ENCODE measurements at places on chromosomes 7 and 10.

- DNase-seq, result peak; percentile 76
Measured at GRCh38 chr10:98467506-98468318, 21.0 kb upstream of the HPS1 start.

DNA sequence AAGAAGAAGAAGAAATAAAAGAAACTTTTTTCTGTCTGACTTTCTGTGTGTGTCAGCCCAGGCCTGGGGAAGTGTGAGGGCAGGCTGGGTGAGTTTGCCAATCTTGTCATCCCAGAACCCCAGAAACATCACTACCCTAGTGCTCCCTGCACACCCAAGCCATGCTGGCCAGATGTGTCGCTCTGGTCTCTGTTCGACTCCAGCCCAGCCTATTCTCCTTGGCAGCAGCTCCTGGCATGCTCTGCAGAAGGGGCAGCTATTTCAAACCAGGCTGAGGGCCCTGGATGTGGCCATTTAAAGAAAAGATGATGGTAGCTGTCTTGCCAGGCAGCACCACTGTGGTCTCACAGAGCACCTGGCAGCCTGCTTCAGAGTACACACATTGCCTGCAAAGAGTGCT lies 334.1 kb downstream of the RPS24 start:
- peak; percentile 33 for DNase-seq

DNA sequence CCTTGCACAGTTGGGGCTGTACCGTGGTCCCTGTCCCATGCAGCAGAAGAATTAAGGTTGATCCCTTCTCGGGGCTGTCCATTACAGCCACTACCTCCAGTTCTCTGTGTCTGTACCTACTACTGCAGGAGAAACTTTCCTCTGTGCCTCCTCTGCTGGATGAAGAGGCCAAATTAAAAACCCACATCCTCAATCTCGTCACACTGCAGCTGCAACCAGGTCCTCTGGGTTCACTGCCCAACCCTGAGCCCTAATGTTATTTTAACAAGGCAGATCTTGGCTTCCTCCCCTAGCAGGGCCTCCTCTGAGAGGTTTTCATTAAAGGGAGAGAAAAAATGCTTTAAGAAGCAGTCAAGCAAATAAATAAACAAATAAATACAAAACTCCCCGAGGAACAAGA lies 66.6 kb downstream of the PLXNA4 start:
- DNase-seq, result no peak

GRCh38 chr7:34133356-34133982 lies 228.1 kb downstream of the BMPER start:
- peak; percentile 23 for DNase-seq

GRCh38 chr7:46004965-46005364 lies 83.9 kb upstream of the IGFBP3 start:
- no peak for DNase-seq

- no peak for DNase-seq
Measured at GRCh38 chr10:63712717-63713115, 191.5 kb downstream of the REEP3 start.

DNA sequence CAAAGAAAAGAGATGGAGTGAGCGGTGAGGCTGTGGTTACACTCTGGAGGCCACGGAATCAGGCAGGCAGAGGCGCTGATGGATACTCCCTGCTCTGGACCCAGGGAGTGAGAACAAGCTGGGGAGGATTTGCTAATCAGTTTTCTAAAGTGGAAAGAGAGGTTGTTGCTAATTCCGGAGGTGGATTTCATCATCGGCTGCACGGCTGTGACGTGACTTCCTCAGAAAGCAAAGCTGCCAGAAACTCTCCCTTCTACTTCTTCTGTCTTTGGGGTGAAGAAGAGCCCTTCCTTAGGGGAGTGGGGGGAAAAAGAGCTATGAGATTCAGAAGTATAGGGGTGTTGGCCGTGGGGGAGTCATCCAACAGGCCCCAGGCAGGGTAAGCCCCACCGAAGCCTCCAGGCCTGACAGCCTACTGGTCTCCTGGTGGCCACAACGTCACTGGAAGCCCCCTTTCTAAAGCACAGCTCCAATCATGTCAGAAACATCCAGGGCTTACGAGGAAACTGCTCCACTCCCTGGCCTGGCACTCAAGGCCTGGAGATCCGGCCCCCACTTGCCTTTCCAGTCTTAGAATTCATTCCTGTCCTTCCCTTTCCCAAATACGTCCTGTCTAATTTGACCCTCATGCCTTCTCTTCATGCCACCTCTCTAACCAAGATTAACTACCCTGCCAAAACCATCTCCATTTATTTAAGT lies 114.5 kb downstream of the HIP1 start:
- DNase-seq, result peak; percentile 42
